ENCODE measurements at places on chromosomes 2 and 18.

GRCh38 chr2:13021470-13021957 is 304.8 kb downstream of the TRIB2 start:
- DNase-seq, result no peak

- peak; percentile 4 for DNase-seq
Observed at GRCh38 chr2:235900631-235901030, 267.6 kb downstream of the GBX2 start.

- DNase-seq, result no peak
Observed at GRCh38 chr18:61743775-61744531, 148.9 kb downstream of the RNF152 start.

- DNase-seq, result no peak
Observed at GRCh38 chr18:53241161-53241560, 901.2 kb downstream of the DCC start.

DNA sequence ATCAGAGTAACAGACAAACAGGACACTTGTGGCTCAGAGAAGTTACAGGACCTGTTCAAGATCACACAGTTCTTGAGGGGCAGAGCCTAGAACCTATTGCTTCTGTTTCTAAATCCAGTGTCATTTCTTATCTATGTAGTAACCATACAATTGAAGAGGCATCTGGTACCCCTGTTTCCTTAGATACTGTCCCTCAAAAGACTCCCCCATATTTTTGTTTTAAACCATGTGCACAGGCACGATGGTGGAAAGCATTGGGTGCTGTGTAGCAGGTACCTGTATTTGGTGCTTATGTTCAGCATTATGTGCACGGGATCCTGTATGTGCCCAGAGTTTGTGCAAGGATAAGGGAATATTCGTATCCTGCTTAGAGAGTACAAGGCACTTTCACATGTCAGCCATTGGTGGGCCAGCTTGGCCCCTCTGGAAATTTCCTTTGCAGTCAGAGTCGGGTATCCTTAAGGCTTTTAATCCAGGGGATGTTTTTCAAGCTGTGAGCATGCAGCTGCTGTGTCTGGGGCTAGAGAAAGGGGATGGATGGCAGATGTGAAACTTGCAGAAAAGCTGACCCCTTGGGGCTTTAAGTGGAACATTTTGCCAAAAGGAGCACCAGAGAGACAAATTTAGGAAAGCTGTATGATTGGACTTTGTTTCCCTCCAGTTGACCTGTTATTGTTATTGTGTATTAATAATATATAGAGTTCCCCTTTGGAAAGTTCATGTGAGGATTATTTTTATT is 2.1 kb downstream of the LBH start:
- DNase-seq, result peak; percentile 43

- DNase-seq, result no peak
Observed at GRCh38 chr2:125427721-125428315, 1228.1 kb upstream of the GYPC start.

DNA sequence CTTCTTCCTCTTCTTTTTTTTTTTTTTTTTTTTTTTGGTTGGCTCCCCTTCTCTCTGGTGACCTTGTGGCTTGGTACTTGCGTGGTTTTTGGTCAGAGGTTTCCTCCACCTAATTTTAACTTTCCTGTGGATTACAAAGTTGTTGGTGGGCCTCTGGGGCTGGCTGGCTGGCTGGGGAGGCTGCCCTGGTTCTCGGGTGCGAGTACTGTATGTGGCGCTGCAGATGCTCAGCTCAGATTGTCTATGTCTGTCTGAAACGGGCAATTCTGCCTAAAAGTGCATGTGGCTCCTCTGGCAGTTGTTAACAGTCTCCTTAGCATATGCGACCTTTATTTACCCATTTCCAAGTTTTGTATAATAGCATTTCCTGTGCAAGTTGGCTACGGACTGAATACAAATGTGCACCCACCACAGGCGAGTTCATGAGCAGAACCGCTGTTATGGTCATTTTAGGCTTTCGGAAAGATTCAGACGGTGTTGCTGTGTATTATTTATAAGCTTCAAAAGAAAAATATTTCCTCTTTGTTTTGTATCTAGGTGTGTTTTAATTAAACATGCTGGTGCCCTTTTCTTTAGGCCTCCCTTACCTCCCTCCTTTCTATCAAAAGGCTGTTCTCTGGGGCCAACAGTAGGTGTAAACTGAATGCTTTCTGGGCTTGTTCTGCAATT is 4.4 kb downstream of the TBR1 start:
- DNase-seq, result peak; percentile 49

- DNase-seq, result no peak
Observed at GRCh38 chr2:23250371-23250770, 134.6 kb upstream of the KLHL29 start.

DNA sequence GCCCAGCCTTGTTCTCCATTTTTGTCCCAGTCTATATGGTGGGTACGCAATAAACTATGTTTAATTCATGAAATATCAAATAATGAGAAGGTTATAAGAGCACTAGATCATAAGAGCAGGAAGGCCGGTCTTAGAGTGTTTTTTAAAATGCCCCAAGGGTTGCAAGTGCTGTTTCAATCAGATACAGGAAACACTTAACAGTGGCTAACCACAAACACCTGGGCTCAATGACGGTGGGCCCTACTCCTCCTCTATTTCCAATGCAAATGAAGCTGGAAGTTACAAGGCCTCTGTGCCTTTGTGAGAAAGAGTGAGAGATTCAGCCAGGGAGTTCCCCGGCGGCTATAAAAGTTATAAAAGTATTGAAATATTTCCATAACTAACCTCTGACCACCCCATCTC is 18.9 kb upstream of the WDR33 start:
- DNase-seq, result no peak

DNA sequence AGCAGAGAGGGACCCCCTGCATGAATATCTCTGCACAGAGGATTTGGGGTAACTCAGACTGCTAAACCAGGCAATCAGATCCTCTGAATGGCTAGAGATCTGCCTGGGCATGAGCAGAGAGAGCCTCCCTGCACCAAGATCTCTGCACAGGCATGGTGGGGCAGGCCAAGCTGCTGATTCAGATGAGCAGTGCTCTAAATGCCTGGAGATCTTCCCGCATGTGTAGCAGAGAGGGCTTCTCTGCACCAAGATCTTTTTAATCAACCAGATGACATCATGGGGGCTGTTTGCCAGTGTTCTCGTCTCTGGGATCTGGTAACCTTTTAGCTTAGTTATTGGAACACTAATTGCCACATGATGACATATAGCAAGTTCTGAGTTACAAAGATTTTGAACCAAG is 301.3 kb upstream of the GALNT5 start:
- no peak for DNase-seq

DNA sequence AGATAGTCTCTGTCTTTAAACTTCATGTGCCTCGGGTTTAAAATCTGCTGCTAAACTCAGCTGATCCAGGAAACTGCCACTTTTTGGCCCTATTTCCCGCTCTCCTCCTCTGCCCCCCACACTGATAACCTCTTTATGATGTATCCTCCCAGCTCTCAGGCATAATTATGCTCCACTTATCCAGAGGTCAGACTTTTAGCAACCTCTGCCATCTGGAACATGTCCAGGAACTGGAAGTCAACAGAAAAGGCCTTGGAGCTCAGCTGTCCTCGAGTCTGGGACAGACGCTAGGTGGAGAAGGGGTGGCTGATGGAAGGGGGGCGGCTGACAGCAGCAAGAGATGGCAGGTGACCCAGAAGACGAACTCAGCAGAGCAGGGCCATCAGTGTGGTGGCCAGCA is 41.2 kb downstream of the ASAP2 start:
- no peak for DNase-seq

DNA sequence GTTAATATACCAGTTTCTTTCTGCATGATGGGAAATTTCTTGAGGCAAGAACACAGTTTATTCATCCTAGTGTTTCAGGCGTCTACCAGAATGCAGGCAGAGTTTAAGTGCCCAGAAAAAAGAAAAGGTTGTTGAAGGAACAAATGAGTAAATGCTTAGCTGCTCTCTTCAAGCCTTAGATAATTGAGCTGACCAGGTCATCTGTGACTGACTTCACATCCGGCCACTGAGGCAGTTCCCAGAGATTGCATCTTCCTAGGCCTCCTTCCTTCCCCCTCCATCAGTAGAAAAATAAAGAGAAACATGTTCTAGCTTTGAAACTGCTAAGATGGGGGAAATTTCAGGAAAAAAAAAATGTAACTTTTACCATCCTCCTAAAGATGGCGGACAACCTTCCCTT is 9.4 kb upstream of the TMEM163 start:
- no peak for DNase-seq

DNA sequence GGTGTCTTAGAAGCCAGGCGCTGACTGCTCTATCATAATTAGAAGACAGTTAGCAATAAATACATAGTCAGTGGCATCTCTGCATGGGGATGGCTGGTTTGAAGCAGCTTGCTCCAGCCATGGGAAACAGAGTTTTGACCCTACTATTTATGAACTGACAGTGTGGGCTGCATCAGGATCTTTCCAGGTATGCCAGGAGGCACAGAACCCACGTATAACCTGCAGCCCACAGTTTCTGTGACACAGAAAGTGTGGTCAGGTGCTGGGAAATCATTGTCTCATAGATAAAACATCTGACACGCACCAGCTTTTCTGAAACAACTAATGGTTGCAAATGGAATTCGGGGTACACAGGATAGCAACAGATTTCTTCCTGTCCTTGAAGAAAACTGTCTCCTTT is 34.7 kb downstream of the INPP4A start:
- DNase-seq, result no peak

DNA sequence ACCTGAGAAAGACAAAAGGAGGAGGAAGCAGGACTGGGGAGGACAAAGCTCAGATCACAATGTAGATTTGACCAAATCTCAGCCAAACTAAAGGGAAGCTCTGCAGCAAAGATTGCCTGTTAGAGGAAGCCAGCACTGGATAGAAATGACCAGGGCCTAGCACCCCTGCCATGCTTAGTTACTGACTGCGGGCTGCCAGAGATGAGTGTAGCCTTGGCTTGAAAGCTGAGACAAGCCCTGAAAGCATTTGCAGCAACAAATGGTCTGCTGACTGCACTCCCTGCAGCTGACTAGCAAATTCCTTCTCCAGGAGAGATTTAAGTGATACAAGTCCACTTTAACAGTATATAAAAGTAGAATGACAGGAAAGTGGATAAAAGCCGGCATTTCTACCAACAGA is 140.9 kb upstream of the CRIM1 start:
- DNase-seq, result no peak

DNA sequence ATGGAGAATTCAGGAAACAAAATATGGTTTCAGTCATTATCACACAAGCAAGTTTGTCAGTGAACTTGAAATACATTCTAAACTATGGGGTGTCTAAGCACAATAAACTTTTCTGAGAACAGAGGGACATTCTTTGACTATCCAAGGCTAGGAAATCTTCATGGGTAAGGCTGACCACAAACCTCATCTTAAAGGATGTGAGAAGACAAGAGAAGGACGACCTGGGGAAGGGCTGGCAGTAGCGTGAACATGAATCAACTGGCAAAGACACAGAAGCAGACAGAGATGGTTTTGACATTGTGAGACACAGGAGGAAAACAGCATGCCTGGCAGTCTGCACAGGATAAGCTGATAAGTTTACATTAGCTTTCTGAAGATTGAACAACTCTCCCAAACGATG is 752.4 kb upstream of the SLC8A1 start:
- no peak for DNase-seq

GRCh38 chr2:32284321-32284720 is 6.6 kb downstream of the YIPF4 start:
- no peak for DNase-seq

DNA sequence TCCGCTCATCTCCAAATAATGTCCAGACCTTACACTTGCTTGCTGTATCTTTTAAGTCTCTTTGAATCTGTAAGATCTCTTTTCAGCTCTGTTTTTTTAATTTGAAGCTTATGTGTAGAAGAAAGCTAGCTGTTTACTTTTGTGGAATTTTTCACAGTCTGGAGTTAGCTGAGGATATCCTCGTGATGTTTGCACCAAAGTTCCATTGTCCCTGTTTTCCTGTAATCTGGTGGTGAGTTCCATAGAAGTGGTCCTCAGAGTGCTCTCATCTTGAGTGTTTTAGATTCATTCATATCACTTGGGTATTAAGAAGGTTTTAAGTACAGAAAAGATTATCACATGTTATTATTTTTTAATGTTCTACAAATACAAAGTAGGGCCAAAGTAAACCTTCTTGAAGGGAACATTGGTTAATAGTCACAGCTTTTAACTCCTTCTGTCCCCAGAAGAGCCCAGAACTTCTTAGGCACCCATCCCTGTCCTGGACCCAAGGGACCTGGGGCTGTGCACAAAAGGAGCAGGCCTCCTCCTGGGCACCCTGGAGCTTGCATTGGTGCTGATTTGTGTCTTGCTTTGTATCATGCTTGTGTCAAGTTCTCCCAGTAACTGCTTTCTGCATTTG is 15.0 kb downstream of the MLPH start:
- no peak for DNase-seq

DNA sequence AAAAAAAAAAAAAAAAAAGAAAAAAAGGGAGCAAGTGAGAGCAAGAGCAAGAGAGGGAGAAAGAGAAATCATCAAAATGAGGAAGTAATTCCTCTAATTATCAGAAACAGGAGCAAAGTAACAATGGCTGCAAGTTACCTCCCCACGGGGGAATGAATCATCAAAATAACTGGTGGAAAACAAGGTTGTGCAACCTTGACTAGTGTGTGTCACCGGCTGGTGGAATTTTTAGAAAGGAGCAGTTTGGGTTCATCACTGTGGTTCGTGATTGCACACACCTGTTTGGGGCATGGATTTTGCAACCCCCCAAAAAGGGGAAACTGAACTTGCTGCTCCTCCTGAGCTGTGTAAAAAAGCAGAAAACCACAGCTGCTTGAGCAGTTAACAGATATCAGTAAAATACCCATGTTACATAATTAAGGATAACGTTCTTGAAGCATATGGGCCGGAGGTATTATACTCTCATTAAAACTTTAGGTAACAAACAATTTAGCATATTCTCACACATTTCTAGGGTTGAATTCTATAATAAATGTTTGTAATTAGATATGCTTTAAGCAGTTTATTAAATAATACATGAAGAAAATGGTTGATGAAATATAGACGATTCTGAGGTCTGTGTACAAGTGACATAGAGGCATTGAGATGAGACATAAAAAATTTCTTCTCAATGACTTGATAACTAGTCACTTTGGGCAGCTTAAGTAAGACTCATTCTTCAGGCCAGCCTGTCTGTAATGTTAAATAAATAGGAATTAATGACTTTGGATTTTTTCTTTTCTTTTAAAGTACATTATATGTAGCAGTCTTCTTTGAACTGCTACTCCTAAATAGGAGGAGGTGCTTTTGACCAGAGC is 184.2 kb upstream of the ZEB2 start:
- DNase-seq, result no peak

GRCh38 chr2:232900811-232901735 is 31.0 kb downstream of the SNORC start:
- DNase-seq, result no peak

- no peak for DNase-seq
Observed at GRCh38 chr2:190410166-190410565, 2.0 kb downstream of the MFSD6 start.

- DNase-seq, result no peak
Observed at GRCh38 chr2:4507661-4508060, 804.3 kb downstream of the DCDC2C start.

DNA sequence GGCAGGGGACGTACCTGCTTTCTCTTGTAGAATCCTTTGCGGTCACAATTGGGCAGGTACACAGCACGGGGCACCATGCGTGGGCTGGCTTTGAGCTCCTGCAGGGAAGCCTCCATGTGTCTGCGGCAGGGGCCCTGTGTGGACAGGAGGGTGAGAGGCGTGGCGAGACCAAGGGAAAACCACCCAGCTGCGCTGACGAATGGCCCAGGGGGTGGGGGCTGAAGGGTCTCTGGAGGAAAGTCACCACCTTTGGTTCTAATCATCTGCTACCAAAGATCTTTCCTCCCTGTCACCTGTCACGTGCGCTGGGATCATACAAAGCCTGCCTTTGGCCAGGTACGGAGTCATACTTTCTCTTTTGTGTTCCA is 17.3 kb downstream of the IGFBP5 start:
- no peak for DNase-seq
